T-cell (primary cell): ENCODE measurements at places on chromosomes 3 and 15.

- DNase-seq: no peak
Measured at GRCh38 chr3:131550562-131551465, 48.0 kb upstream of the MRPL3 start.

- DNase-seq: no peak
Measured at GRCh38 chr3:28012830-28013229, 228.6 kb upstream of the CMC1 start.

DNA sequence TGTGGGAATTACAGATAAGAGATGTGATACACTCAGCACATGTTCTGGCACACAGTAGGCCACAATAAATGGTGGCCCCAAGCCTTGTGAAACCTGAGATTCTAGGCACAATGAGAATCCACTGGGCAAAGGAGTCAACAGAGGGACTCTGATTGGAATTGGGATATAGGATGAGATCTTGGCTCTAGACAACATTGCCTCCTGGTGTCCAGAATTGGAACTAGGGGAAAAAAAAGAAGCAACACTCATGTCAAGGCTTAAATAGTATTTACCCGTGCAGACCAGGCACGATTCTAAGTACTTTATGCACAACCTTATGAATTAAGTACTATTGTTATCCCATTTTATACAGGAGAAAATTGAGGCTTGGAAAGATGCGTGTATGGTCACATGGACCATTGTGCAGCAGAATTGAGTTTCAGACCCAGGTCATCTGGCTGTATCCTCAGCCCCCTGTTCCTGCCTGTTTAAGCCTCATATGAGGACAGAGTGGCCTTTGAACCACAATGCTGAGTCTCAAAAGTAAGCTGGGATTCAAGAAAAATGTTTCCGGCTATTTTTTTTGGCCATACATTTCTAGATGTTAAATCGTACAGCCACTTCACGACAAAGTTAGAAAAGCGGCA, 124.8 kb downstream of the SV2B start:
- peak; percentile 17 for DNase-seq

GRCh38 chr15:97961067-97961954, 808 bp downstream of the ARRDC4 start:
- DNase-seq: peak; percentile 20

- no peak for DNase-seq
Measured at GRCh38 chr3:139127101-139127500, 82.4 kb upstream of the PRR23C start.

GRCh38 chr3:109570408-109570807, 233.1 kb upstream of the DPPA4 start:
- no peak for DNase-seq

DNA sequence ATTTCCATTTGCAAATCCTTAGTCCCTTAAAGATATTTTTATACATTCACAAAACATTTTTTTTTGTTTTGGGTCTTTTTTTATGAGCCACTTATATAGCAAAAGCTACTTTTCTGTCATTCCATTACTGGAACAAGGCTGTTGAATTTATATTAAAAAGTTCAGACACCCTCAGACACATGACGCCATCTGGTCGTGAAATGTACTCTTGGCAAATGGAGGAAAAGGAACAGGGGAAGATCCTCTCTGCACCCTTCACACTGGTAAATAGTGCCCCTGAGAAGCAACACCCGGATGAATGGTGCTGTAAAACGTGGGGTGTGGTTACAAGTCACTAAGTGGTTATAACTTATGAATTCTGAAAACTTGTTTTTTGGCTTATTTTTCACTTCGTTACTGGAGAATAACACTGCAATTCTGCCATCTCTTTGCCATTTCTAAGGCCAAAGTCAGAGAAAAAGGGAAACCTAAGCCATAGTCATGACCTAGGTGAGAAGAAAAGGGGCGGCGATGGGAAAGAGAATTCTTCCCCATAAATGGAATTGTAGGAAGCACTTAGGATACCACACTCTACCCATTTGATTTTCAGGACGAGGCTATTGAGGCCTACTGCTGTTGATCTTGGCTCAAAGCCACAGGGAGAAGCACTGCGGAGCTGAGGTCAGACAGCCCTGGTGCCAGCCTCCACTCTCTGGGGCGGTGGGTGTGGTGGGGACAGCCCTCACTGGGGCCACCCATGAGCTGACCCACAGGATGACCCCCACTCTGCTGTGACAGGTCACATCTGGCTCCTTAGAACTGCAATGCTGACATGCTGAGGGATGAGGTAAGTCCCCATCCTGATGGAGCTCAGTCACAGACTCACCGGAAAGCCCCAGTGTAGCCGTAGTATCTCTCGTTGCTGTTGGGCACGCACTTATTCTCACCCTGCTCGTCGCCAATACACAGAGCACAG, 21.9 kb downstream of the LTF start:
- no peak for DNase-seq

- no peak for DNase-seq
Measured at GRCh38 chr15:26126070-26126469, 262.9 kb upstream of the ATP10A start.

GRCh38 chr3:21779909-21780308, 28.9 kb upstream of the ZNF385D start:
- DNase-seq: no peak

GRCh38 chr3:14918356-14918860, 29.0 kb upstream of the NR2C2 start:
- no peak for DNase-seq

- DNase-seq: no peak
Measured at GRCh38 chr3:129549006-129549800, 6.2 kb downstream of the H1-8 start.

- no peak for DNase-seq
Measured at GRCh38 chr3:149575213-149575960, 82.4 kb downstream of the WWTR1 start.
